ENCODE measurements at places on chromosomes 5 and 9. TPM values are rescaled to one million over a fixed set of nuclear protein-coding genes. Genes with fewer than 3 reads are reported as not detected.
A peak's percentile ranks its signal among the peaks of the same experiment; 100 is the strongest.

- DNase-seq, result no peak
These were observed 81.9 kb upstream of the ARRDC3 start for GRCh38 chr5:91464886-91465646.

DNA sequence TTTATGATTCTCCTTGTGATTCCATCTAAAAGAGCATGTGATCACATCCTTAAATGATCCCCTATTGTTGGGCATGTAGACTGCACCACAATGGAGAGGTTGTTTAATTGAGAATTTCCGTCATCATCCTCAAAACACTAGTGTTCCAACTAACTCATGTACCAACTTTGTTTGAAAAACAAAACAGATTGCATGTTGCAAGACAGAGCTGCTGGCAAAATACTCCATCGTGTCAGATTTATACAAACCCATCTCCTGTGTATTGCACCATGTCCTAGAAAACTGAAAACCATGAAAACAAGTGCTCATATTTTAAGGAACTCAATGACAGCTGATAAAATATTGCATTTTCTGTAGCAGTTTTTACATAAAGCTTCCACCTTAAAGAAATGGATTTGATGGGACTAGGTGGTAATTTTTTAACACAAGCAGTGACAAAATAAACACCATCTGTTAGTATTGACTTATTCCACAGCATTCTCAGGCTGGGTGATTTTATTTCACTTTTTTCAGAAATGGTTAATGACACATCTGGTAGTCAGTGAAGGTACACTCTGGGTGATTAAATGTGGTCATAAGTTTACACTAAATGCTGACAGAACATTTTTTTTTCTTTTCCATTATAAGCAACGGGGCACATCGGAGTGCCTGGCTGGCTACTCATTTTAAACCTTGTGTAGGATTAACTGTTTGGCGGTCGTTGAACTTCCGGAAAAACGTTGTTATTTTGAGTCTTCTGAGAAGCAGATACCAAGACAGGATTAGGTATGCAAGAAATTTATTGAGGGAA is 602.9 kb upstream of the WWC1 start:
- no peak for DNase-seq

- DNase-seq, result no peak
These were observed 97.8 kb downstream of the MPDZ start for GRCh38 chr9:13181652-13182051.

- DNase-seq, result no peak
These were observed 32.3 kb upstream of the CEP72 start for GRCh38 chr5:579746-580366.

- DNase-seq, result no peak
These were observed 141.8 kb downstream of the SLCO4C1 start for GRCh38 chr5:102154291-102154690.

The COQ4 gene
- polyA plus RNA-seq, result 57.3 TPM

DNA sequence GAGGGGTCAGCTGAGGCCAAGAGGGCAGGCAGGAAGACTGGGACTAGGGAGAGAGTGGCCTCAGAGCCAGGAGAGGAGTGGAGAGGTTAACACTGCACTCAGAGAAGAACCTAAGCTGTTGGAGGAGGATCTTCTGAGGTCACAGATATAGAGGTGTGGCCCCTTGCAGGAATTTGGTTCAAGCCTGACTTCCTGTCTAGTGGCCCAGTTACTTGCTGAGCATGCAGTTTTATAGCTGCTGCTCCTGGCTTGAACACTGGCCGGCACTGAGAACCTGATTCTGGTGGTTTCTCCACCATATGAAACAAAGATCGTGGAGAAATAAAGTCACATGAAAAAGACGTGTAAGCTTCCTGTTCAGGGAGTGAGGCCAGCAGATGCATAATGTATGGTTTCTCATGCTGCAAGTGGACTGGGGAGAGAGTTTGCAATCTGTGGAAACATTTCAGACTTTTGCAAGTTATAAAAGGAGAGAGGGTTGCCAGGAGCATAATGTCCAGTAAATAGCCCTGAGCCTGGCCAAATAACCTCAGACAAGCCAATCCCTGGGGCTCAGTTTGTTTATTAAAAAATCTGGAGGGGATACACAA is 82.6 kb downstream of the GALNT10 start:
- DNase-seq, result no peak

- no peak for DNase-seq
These were observed 63.6 kb downstream of the NIPBL start for GRCh38 chr5:36939969-36940858.

- DNase-seq, result no peak
These were observed 10.7 kb downstream of the PDLIM4 start for GRCh38 chr5:132267931-132268768.

The OLFML2A gene
- 18.3 TPM for polyA plus RNA-seq

DNA sequence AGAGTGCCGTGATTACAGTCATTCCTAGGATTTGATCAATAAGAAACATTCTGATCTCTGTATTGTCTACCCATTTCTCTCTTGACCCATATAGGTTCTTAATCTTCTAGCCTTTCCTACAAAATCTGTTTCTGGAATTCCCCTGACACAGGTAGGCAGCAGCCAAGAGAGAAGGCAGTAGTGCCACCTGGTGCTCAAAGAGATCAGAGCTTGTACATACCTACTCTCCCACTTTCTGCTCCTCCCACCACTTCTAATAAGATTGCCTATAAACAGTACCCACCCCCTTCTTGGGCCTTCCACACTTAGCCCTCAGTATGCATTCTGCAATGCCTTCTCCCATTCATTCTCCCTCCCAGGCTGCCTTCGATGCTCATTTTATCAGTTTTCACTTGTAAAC is 117.4 kb upstream of the RORB start:
- peak; percentile 7 for DNase-seq

The TMEM161B gene
- polyA plus RNA-seq, result 28.5 TPM

DNA sequence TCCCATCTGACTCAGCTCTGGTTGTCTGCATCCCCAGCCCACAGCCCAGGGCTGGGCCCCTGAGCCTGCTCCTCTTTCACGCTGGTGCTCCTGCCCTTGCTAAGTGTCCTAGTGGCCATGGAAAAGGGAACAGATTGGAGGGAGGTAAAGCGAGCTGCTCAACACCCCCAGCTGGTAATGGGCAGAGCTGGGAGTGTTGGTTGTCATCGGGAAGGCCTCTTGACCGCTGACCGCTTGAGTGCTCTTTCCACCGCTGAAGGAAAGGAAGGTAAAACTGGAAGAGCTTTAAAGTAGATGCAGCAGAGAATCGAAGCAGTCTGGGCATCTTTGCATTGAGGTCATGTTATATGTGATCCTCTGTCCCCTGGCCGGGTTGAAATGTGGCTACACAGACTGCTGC is 60.2 kb downstream of the CRB2 start:
- DNase-seq, result no peak

The DNM1 gene
- polyA plus RNA-seq, result 106 TPM

The OR1Q1 gene
- polyA plus RNA-seq, result not detected

GRCh38 chr5:32726086-32726557 is 15.0 kb downstream of the NPR3 start:
- no peak for DNase-seq

DNA sequence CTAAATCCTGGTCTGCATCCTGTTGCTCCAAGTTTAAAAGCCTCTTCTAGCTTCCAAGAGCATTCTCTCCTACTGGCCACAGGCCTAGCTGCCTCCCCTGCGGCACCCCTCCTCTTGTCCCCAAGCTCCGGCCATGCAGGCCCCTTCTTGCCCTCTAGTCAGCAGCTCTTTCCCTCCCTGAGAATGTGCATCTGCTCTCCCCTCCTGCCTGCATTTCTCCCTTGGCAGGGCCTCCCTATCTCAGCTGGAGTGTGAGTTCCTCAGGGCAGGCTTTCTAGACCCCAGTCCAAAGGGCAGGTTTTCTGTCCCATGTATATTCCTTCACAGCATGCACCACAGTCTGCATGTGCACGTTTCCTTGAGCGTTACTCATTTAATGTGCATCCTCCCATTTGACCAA is 24.6 kb upstream of the BARX1 start:
- no peak for DNase-seq

DNA sequence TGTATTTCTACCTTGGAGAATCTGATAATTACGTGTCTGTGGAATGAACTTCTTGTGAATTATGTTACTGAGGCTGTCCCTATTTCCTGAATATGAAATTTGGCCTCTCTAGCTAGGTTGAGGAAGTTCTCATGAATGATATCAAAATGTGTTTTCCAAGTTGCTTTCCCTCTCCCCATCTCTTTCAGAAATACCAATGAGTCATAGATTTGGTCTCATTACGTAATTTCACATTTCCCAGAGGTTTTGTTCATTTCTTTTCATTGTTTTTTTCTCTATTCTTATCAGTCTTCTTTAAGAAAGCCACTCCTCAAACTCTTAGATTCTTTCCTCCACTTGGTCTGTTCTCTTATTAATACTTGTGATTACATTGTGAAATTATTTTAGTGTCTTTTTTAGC is 923.8 kb upstream of the CDH9 start:
- DNase-seq, result no peak

DNA sequence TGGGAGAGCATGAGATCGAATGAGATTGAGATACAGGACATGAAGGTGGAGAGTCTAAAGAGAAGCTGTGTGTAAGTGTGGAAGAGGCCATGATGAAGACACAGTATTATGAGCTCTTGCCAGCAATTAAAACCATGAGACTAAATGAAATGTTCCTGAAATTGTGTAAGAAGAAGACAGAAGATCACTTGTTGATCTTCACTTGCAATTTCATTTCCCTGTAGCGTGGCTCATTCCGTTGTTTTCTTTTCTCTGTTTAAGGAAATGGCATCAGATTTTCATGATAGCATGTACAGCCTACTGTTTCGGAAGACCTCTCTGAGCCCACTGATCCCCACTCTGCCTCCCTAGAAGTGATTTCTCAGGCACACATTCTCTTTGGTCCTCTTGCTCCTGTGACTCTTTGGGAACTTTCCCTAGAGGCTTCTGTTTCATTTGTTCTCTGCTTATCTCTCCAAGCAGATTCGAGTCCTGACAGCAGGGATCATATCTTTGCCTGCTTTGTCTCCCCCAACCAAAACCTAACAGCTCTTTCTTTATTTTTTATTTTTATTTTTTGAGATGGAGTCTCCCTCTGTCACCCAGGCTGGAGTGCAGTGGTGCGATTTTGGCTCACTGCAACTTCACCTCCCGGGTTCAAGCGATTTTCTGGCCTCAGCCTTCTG is 16.8 kb downstream of the PIP5K1B start:
- DNase-seq, result no peak

The ALDH1A1 gene
- 288 TPM for polyA plus RNA-seq

GRCh38 chr9:137793196-137793841 is 84.3 kb upstream of the CACNA1B start:
- no peak for DNase-seq

DNA sequence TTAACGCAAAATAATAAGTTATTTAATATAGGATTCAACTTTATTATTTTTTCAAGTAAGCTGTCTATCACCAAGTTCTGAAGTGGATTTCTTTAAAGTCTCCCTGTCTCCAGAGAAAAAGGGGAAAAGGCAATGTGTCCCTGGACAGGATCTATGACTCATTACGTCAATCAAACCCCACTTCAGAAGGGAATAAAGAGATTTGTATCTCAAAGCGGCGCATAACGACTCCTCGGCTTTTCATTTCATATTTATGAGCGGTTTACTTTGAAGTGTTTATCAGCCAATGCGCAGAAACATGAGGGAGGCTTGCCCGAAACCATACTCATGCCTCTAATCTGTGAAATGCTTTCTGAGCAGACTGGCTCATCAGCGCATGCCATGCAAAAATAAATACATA is 938.6 kb upstream of the WWC1 start:
- DNase-seq, result peak; percentile 10

The BNC2 gene
- polyA plus RNA-seq, result 10.2 TPM

The LMX1B gene
- polyA plus RNA-seq, result 20.5 TPM

GRCh38 chr5:173973616-173973969 is 15.4 kb upstream of the C5orf47 start:
- no peak for DNase-seq

DNA sequence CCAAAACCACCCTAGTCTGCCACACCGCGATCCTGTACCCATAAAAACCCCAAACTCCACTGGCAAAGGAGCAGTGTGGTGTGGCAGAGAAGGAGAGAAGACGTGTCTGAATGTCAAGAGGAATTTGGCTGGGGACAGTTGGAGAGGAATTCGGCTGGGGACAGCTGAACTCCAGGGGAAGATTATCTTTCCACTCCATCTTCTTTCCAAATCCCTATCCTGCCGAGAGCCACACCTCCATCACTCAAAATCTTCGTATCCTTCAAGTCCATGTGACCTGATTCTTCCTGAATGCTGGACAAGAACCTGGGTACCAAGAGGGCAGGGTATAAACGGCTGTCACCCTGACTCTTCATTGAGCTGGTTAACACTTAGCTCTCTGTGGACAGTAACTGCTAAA is 448.1 kb downstream of the ARHGEF28 start:
- no peak for DNase-seq

DNA sequence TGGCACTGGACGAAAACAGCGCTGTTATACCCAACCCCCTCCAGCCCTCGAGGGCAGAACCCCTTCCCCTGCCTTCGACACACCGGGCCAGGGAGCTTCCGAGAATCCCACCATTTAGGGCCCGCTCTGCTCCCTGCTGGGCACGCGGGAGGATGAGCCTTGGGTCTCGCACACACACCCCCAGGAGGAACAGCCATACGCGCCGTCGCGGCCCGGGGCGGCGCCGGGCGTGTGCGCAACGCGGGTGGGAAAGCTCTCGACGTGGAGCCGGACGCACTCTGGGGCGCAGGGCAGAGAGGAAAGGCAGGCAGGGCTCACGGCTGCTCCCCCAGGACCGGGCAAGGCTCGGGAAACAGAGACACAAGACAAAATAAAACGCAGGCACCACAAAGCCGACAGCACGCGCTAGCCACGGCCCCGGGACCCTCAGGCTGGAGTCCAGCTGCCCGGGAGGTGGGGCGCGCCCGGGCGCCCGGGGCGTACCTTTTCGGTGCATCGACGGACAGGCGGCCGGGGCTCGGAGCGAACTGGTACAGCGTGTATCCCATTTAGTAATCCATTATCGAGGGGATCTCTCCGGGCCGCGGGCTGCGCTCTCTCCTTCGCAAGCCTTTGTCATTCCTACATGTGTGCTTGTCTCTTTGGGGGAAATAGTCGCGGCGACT is 789 bp downstream of the SEMA6A start:
- peak; percentile 37 for DNase-seq

The PFN3 gene
- 3.2 TPM for polyA plus RNA-seq

GRCh38 chr9:124077915-124078572 is 66.5 kb downstream of the LHX2 start:
- no peak for DNase-seq

DNA sequence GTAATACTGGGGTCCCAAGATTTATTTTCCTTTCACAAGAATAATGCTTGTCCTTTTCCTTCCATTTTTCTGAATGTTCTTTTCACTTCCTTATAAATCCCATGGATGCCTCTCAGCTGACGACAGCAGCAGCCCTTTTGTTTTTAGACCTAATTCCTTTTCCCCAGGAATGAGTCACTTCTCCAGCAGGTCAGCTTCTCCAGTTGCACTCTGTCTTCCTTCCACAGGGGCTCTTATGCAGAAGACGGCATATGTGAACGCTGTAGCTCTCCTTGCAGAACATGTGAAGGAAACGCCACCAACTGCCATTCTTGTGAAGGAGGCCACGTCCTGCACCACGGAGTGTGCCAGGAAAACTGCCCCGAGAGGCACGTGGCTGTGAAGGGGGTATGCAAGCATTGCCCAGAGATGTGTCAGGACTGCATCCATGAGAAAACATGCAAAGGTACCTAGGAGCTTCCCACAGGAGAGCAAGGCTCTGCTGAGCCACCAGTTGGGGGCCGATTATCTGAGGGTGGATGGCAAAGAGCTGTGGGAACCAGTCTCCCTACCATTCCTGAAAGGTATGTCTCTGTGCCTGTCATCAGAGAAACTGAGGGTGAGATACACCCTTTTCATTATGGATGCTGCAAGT is 72.9 kb downstream of the RFK start:
- no peak for DNase-seq

The COL5A1 gene
- 81.2 TPM for polyA plus RNA-seq

All from renal cortex interstitium (tissue), 15 donors.